Stimulated activated CD8-positive, alpha-beta memory T cell treated with anti-CD3 and anti-CD28 coated beads, Interleukin-7, amount 100 ng/mL, for 1 hour (primary cell): ENCODE measurements at places on chromosomes 5 and 9.

DNA sequence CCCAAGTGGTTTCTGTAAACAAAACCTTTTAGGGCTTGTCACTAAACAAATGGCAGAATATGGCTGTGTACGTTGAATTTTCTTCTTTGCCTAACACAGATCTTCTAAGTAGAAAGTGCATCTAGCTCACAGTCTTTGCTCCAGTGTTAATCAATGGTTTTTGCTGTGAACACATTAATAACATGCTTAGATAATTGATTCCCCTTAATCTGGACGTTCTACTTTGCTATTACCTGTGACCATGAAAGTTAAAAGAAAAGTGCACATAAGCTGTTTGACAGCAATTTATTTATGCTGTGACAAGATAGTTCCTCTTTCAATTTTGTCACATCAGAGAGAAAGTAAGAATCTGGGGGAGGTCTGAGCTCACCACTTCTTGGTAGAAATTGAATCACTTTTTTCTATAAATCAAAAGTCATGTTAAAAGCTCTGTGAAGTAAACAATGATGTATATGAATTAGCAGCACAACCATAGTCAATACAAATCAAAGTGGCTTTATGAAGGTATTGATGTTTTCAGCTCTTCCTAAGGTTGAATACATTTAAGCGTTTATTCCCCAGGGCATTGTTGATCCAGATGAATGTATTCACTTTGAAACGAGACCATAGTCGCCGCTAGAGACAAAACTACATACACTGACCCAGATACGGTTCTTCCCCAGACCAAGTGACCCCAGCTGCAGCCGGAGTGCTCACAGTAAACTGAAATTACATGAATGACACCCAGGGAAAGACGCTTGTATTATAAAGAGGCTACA is 174.6 kb upstream of the ZNF608 start:
- DNase-seq = no peak

DNA sequence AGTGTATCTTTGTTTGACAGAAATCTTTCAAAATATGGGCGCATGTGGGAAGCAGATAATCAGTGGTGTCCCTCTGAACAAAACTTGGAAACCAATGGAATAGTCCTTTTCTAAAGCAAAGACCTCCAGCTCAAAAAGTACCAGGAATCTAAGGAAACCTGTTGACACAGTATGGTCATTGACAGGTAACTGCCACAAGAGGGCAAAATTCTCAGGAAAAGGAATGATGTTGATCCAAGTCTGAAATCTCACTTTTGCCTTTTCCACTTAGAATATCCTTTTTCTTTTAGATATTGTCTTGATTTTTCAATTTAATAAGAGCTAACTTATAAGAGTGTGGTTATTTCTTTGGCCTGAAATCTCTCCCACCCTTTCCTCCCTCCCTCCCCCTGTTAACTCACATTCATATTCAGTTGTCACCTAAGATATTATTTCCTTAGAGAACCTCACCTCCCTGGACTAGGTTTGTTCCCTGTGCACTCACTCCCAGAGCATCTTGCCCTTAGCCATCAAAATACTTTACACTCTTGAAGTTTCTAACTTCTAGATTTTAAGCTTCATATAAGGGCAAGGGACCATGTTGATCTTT is 59.0 kb upstream of the BARX1 start:
- DNase-seq = no peak

DNA sequence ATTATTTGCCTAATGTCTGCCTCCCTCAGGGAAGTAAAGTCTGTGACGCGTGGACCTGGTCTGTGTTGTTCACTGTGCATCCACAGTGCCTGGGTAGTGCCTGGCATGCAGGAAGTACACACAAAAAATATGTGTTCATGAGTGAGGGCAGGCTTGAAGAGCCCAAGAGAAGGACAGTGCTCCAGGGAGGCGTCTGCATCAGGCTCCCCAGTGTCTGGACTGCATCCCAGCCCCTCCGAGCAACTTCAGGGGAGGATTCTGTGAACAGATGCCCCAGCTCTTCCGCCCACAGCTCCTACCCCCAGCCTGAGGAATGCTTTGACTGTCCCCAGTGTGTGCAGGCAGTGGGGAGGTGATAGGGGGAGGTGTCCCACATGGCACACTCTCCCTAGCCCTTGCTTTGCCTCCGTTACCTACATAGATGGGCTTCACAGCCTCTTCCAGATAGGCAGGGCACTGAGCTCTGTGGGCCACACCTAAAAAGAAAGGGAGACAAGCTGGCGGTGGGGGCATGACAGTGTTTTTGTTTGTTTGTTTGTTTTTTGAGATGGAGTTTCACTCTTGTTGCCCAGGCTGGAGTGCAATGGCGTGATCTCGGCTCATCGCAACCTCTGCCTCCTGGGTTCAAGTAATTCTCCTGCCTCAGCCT is 25.4 kb downstream of the IRF1 start:
- DNase-seq = no peak

GRCh38 chr5:100762108-100762507 is 141.0 kb downstream of the ST8SIA4 start:
- DNase-seq = no peak

DNA sequence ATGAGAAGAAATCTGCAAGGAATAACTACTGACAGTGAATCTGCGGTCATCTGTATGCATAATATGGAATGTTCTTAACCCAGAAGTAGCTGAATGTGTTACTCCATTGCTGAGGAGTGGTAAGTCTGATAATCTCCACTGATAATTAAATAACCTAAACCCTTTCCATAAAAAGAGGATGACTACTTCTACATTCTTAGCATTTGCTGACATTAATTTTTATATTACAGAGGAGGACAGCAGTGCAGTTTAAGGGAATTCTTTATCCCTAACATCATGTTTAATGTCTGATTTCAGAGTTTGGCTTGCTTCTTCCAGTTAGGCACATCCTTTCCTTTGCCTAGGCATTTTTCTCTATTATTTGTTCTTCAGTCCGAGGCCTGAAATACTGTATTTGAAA is 52.2 kb downstream of the CDC42SE2 start:
- DNase-seq = no peak

GRCh38 chr9:16809912-16810610 is 60.4 kb downstream of the BNC2 start:
- DNase-seq = no peak

DNA sequence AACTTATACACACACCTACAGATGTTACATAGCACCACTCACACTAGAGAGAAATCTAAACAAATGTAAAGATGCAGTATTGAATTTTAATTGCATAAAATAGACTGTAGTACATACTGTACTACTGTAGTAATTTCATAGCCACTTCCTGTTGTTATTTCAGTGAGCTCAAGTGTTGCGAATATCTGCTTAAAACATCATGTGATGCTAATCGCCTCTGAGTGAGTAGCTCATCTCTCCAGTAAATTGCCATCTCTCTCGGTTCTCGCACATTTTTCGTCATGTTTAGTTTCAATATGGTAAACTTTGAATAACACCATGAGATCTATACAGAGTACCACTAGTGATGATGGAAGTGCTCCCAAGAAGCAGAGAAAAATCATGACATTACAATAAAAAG is 22.0 kb upstream of the ARHGEF28 start:
- DNase-seq = no peak
